ENCODE measurements at places on chromosomes 16 and 17.
A peak's percentile ranks its signal among the peaks of the same experiment; 100 is the strongest.

GRCh38 chr16:48892893-48893292 is 282.9 kb upstream of the N4BP1 start:
- no peak for DNase-seq

DNA sequence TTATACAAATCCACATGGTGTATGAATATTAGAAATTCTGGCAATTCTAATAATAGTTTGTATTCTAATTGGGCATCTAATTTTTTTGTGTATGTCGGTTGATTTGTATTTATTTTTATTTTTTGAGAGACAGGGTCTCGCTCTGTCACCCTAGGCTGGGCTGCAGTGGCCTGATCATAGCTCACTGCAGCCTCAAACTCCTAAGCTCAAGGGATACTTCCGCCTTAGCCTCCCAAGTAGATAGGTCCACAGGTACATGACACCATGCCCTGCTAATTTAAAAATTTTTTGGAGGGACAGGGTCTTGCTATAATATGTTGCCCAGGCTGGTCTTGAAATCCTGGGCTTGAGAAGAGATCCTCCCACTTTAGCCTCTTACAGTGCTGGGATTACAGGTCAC is 104.6 kb downstream of the TRIM37 start:
- DNase-seq = no peak

DNA sequence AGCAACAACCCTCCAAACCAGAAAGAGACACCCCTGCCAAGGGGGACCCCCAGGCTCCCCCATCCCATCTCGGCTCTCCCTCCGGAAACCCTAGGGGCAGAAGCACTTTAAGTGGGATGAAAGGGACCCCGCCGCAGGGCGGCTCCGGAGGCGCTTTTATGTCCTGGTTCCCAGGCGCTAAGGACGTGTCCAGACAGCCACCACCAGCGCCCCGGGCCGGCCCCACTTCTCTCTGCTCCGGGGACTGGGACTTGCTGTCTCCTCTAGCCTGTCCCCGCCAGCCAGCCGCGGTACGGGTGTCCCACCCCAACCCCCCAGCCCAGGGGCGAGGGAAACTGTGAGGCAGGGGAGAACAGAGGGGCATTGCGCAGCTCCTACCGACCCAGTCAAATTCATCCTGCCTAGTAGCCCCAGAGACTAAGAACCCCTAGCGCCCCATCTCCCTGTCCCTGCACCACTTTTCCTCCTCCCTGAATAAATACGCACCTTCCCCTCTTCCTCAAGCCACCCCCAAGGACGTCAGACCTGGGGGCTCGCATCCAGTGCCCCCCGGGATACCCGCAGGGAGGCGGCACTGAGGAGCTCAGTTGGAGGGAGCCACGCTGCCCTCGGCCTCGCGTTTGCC is 4.1 kb downstream of the SP6 start:
- no peak for DNase-seq

GRCh38 chr17:83026311-83026811 is 53.0 kb upstream of the METRNL start:
- DNase-seq = no peak

DNA sequence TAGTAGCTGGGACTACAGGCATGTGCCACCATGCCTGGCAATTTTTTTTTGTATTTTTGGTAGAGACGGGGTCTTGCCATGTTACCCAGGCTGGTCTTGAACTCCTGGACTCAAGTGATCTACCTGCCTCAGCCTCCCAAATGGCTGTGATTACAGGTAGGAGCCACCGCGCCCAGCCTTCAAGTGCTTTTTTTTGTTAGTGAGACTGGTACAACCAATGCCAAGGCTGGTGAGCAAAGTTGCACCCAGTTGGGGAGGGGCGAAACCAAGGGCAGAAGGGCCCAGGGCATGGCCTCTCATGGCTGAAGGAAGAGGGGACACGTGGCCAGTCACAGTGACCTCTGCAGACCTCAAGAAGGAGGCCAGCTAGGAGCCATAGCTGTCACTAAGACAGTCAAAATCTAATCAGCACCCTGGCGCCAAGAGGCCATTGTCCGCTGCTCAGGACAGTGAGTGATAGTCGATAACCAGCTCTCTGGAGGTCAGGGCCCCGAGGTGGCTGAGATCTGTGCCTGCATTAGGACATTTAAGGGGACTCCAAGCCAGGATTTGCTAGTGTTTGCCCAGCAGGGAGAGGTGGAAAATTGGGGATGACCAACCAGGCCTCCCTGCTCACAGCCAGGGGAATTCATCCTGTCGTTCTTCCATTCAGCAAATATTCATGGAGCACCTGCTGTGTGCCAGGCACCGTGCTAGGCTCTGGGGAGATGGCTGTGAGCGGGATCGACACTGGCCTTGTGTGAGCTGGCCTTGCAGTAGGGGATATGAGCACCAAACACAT is 10.2 kb downstream of the IL4R start:
- DNase-seq = no peak

GRCh38 chr17:64094412-64094811 is 35.5 kb downstream of the ERN1 start:
- DNase-seq = no peak

DNA sequence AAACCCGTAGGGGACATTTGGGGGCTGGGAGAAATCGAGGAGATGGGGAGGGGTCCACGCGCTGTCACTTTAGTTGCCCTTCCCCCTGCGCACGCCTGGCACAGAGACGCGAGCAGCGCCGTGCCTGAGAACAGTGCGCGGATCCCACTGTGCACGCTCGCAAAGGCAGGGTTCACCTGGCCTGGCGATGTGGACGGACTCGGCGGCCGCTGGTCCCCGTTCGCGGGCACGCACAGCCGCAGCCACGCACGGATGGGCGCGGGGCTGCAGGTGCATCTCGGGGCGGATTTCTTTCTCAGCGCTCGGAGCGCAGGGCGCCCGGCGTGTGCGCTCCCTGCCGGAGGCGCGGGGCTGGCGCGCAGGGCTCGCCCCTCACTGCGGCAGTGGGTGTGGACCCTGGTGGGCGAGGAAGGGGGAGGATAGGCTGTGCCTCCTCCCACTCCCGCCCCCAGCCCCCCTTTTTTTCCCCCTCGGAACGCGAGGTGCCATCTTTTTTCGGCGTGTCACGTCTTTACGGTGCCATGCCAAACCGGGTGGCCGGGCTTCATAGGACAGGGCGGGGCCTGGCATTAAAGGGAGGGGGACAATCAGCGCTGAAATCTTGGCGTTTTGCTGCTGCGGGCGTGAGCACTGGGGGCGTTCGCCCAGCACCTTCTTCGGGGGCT is 1.1 kb downstream of the MAPT start:
- peak; percentile 15 for DNase-seq

DNA sequence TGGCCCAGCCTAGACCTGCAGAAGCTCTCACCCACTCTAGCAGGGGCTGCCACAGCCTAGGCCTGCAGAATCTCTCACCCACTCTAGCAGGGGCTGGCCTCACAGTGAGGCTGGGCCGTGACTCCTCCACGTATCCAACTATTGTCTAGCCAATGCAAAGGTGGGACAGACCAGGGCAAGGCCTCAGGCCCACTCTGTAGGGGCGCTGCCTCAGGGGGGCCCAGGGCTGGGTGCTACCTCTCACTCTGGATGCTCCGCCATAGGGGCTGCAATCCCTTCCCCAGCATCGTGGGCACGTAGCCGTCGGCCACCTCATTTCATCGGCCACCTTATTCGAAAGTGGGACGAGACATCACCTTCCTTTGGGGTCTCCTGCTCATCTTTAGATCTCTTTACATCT is 51.7 kb downstream of the RPH3AL start:
- DNase-seq = no peak

DNA sequence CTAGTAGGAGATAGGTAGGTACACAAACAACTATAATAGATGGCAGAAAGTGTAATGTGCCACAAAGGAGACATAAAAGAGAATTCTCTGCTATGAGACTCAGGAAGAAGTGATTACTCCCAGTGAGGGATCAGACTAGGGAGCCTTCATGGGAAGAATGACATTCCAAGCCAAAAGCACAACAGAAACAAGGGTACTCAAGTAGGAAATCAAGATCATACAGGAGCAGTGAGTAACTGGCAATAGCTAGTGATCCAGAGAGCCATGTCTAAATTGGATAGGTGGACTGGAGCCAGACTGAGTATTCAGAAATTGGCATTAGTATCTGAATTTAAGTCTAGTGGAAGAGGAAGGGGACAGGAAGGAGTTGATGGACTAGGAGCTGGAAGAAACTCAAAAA is 10.7 kb downstream of the RFFL start:
- DNase-seq = no peak

DNA sequence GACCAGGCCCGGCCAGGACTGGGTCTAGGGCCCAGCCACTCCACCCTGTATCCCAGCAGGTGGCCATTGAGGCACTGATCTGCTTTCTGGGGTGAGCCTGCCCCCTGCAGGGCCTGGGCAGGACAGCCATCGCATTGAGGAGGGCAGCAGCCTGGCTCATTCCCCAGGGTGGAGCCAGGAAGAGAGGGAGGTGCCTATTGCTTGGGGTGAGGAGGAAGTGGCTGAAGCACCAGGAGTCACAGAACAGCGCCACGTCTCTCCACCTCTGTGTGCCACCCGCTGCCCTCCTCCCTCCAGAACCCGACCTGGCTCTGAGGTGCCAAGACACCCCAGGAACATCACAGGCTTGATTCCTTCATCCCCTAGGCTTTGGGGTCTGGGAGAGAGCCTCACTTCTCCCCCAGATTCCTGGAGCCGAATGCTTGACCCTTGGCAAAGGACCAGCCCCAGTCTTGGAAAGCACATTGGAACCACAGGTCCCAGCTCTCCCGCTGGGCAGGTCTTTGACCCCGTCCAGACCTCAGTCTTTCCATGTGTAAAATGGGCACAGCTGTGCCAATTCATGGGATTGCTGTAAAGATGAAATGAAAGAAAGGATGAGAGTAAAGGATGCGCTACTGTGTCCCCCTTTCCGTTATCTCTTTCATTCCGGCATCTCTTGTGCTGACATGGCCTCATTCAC is 7.2 kb upstream of the KRT36 start:
- DNase-seq = peak; percentile 53

GRCh38 chr17:77107506-77108433 is 33.0 kb upstream of the SEC14L1 start:
- peak; percentile 48 for DNase-seq

DNA sequence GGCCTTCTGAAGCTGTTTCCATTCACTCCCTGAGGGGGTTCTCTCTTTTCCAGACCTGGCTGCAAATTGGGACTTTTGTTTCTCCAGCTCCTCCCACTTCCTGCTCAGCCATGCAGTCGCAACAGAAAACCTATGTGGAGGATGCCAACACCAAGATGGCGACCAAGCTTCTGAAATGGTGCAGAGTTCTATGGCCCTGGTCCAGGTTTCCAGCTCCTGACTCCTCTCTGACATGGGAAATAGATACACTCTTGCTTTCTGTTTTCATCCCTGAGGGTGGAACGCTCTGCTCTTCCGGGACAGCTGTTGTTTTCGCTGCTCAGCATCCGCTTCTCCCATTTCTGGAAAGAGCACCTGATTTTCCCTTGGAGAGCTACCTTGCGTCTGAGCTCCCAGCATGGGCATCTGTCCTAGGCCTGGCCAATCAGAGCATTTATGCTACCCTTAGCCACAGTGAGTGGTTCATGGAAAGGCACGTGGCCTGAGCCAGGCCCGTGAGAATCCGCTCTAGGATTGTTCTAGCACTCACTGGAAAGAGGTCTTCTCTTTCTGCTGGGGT is 8.1 kb downstream of the GPRC5B start:
- no peak for DNase-seq

DNA sequence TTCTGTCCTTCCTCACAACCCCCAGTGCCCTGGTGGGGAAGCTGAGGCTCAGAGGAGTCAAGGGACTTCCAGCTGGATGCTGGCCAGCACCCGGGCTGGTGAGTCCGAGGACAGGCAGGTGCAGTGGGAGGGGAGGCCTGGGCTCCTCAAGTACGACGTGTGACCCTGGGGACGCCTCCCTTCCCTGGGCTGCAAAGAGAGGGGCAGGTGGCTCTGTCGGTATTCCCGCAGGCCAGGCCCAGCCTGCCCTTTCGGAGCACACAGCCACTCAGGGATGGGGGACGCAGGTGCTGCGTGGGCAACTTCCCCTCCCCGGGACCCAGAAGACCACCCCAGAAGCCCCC is 33.1 kb upstream of the PVALEF start:
- no peak for DNase-seq

GRCh38 chr16:85667261-85667660 is 21.5 kb downstream of the GINS2 start:
- no peak for DNase-seq

DNA sequence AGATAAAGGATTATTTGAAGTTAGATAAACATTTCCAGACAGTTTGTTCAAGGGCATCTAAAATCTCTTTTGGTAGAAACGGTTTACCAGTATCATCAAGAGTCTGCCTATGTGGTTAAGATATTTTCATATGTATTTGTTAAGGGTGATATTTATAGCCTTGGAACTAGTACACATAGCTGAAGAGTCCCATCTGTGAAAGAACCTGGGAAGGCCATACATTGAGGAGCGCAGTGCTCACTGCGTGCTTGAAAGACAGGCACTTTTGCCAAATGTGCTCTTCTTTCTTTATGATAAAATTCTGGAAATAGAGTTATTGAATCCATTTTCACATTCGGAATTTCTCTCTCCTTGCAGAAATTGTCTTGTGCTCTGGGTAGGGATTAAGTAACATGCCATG is 7.7 kb downstream of the IGSF6 start:
- DNase-seq = no peak

- DNase-seq = no peak
Observed at GRCh38 chr17:34260861-34261260, 5.8 kb downstream of the CCL2 start.

DNA sequence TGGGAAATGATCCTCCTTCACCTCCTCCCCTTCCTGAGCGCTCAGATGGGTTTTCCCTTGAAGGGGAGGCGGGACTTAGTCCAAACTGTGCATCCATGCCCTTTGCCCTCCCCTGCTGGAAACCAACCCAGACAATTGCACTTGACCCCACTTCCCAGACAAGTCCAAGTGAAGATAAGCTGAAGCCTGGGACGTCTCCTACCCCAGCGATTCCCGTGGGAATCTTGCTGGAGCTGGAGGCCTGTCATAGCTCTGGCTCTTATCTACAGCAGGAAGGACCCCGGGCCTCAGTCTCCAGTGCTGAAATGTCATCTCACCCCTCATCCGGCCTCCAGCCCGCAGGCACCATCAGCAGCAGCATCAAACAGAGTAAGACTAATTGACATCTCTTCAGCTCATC is 6.5 kb upstream of the NGFR start:
- no peak for DNase-seq

DNA sequence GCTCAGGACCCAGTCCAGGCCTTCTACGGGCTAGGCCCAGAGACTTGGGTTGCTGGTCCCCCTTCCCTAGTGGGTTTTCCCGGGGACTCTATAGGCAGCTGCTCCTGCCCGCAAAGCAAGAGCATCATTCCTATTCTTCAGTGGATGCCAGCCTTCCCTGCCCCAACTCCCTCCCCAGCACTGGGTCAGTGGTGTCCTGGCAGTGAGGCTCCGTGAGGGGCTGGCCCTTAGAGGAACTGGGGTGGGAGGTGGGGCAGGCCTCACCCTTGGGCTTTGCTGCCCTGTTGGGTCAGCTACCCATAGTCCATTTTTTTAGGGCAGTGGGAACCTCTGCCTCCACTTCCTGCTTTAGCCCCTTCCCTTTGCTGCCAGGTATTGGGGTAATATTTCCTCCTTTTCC is 7.9 kb upstream of the PLEKHG4 start:
- no peak for DNase-seq

- no peak for DNase-seq
Observed at GRCh38 chr17:48016112-48016511, 21.5 kb downstream of the COPZ2 start.

GRCh38 chr17:70859829-70860228 is 690.5 kb downstream of the KCNJ2 start:
- DNase-seq = no peak

Measured in CD4-positive, alpha-beta T cell treated with Interleukin-2 at 100 ng/mL for 4 hours (primary cell).